IPS-NIHi11 (cell line): ENCODE measurements at places on chromosomes 7 and 10.

DNA sequence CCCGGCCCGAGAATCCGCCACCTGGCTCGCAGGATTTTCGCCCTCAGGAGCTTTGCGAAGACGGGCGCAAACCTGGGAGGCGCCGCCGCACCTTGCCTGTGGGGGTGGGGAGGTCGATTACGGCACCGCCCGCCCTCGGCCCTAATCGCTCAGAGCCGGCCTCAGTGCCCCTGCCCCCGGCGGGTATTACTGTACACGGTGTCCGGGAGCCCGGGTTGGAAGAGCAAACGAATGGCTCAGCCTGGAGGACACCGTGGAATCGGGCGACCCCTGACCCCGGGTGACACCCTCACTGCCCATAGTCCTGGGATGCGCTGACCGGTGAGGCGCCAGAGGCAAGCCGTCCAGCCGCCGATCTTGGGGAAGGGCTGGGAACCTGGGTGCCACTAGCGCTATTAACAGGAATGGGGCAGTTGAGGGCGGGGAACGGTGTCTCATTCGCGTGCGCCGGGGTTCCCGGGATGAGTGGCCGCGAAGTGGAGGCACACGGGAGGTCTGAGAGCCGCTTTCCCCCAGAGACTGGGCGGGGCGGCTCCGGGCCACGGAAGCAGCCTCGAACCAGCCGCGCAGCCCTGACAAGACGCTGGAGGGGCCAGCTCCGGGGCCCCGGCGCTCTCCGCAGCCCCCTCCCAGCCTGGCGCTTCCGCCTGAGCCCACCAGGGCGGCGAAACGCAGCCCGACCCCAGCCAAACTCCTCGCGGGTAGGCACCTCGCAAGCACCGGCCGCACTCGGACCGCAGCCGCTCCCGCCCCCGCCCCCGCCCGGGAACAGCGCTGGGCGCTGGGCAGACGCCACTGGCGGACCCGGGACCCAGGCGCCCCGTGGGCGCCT lies 167.5 kb downstream of the NRF1 start:
- peak; percentile 61 for DNase-seq

DNA sequence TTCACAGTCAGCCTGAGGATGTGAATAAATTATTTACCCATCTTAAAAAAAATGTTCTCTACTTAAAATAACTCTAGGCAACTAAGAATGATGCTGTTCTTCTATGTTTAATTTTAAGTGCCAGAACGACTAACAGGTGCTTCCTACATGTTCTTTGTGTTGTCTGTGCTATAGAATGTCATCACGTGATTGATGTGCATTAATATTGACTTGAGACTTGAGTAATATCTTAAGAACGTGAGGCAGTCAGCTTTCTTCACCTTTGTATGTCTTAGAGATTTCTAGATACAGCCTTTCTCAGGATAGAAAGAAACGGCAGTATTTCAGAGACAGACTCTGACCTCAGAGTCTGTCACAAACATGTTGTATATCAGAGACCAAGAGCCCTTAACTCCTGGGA lies 274.6 kb downstream of the KCND2 start:
- no peak for DNase-seq

DNA sequence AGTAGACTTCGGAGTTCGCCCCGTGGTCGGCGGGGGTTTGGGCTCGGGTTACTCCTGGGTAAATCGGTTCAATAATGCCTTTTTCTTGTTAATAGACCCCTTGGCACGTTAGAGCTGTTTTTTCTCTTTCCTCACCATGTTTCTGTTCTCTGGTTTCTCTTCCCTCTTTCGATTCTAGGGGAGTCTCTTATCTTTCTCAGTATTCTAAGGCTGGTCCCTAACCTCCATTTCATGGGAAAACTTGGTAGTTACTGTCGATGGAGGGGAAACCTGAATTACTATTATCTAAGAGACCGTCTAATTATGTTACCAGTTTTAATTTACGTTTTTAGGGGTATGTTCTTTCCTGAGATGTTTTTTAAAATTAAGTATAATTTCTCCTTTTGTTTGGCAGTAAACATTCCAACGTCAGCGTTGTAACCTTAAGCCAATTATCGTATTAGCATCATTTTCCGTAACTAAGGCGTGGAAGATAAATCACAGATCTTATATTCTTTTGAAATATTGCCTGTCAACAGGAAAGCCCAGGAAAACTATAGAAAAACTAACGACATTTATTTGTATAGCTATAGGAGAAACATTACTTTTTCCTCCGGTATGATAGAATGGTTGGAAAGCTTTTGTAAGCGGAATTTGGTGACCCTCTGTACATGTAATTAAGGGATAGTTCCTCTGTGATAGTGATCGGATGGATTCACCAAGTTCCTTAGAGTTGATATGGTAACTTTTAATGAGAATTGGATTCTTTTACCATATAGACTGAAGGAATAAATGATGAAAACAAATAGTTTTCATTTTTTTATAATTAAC lies 847 bp downstream of the BTAF1 start:
- no peak for DNase-seq

GRCh38 chr7:2709553-2710285 lies 21.7 kb downstream of the AMZ1 start:
- peak; percentile 96 for DNase-seq

DNA sequence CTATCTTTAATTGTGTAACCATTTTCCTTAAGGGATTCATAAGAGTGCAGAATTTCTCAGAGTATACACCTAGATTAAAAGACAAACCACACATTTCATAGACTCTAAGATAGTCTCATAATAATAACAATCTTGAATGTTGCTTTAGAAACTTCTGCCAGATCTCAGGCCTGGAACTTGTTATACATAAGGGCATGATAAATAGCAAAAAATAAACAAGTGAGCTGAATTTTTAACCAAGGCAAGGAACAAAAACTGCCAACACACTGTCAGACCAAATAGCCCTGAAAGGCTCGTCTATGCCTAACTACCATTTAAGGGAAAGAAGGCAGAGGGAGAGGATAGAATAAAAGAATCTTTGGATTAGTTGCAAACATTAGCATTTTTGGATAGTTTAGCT lies 65.8 kb upstream of the SEMA3C start:
- no peak for DNase-seq

DNA sequence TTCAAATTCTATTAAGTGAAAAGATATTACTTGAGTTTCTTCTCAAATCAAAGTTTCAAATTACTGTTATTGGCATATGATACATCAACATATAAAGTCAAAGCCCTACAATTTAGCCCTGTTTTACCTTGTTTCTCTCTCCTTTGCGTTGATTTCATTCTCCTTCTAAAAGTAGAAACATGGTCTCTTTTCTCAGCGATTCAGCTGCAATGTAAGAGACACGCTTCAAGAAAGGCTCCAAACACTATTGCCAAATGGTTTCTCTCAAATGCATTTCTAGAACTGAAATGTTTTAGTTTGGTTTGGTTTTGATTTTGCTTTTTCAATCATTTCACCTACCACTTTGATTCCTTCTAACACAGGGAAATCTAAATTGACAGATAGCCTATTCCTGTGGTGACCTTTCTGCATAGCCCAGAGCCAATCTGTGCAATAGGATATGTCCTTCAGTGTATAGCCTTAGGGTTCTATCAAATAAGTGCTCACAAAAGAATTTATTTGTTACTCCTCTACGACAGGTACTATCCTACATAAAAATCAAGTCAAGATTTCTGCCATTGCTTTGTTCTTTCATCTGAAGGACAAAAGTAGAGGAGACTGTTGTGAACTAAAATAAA lies 47.3 kb downstream of the CTNNA3 start:
- no peak for DNase-seq

DNA sequence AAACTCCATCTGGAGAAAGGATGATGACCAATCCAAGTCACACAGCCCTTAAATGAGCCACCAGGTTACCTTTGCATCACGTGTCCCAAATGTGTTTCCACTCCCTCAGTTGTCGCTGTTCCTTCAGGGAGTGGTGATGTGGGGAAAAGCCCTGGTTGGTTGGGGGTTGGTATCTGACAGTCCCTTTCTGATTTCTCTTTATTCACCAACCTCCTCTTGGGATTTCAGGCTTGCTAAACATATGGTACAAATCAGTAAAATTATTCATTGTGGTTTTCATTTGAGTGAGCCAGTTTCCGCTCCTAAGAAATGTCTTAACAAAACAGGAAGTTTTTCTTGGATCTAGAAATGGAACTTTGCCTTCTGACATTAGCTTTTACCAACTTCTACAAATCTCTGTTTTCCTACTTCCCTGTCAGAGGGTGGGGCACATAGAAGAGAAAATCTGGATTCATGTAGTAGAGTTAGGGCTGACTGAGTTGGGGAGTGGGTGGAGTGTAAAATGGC lies 40.0 kb upstream of the KMT2E start:
- DNase-seq: no peak

GRCh38 chr7:159070431-159071148 lies 74.1 kb downstream of the VIPR2 start:
- no peak for DNase-seq

DNA sequence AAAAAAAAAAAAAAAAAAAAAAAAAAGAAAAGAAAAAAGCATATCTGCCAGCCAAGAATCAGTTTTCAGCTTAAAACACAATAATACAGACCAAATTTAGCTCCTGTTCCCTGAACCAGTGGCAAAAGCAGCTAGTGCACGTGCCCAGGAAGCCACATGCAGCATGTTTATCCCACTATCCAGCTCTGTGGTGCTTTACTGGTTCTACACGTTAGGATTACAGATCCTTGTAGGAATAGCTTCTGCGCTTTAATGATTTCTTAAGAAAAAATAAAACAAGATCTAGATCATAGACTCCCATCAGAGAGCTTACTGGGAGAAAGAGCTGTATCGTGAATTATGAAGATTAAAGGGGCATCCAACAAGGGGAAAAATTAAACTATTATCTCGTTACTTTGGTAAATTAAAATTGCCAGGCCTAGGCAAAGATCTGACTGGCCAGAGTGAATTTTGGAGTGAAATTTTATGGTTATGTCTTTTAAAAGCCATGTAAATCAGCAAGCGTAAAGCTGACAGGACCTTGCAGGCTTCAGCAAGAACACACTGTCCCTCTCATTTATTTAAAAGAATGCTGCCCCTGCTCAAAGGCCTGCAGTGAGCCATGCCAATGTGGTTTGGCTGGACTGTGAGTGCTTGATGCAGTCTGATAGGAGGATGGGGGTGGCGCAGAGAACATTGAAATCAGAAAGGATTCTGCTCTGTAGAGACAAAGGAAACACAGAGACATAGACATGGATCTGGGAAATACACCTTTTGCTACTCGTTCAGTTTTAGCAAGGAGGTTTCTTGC lies 177.3 kb upstream of the PHYHIPL start:
- DNase-seq: no peak

DNA sequence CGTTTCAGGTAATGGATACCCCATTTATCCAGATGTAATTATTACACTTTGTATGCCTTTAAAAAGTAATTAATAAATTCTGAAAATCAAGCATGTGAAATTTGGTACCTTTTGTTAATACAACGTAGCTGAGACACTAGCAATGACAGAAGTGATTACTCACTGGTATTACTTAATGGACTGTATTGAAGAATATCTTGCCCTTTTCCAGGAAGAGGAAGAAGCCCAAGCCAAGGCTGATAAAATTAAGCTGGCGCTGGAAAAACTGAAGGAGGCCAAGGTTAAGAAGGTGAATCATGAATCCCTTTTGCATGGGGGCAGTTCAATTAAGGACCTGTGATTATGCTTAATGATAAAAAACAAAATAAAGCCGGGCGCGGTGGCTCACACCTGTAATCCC lies 64.8 kb downstream of the APBB1IP start:
- DNase-seq: no peak

GRCh38 chr7:153443032-153443701 lies 609.0 kb upstream of the DPP6 start:
- DNase-seq: no peak

DNA sequence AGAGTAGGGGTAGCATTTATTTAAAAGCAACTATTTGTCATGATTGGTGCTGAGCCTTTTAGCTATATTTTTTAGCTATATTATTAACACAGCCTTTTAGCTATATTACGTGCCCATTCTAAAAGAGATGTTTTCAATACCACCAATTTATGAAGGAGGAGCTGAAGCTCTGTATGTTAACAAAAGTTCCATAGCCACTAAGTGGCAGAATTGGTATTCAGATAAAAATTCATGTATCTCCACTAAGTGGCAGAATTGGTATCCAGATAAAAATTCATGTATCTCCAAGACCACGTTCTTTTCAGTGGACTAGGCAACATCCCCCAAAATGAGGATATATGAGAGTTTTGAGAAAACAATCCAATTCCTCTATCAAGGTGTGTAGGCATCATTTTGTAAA lies 268.6 kb downstream of the HGF start:
- no peak for DNase-seq

DNA sequence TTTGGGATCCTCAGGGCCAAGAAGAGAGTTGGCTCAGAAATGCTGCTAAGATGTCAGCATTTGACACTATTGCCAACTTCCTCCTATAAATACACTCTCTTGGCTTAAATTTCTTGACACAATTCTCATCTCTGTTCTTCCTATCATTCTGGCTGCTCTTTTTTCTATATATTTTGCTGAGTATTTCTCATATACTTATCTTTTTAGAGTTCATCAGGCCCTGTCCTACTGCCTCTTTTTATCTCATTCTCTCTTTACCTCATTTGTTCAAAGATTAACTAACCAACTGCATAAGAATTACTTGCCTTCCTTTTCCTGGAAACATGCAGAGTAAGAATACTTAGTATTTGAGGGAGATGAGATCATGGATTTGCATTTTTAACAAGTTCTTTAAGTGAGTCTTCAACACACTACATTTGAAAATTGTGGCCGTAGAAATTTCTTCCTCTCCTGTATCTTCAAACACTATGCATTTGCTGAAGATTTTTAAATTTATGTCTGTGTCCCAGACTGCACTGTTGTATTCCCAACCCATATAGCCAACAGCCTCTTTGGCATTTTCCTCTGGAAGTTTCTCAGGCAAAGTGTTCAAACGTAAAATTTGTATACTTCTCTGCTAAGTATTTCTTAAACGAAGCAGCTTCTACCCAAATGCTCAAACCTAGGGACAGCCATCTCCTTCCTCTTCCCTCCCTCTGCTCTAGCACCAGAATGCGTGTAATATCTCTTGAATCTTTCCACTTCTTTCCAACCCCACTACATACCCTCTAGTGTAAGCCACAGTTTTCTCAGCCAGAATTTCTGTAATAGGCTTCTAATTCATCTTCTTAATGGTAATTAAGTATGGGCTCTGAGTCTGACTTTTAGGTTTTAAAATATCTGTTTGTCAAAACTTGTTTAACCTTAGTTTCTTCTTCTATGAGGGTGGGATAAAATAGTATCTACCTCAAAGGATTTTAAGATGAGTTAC lies 35.5 kb downstream of the ARL4A start:
- DNase-seq: no peak
